EL (cell line): ENCODE measurements at places on chromosomes 11 and 22.

DNA sequence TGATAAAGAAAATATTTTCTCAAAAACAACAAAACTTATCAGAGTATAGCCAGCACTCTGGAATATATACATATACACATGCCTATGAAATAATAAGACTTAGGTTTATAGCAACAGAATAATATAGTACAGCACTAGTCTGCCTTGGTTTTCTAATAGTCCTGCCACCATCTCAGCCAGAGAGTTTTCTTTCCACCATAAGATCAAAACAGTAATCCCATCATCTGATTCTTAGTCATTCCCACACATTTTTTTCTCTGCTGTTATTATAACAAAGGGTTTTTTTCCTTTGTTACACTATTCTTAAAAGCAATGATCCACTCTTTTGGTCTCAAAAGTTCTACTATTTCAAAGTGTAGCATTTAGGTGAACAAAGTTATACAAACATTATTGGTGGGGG lies 15.1 kb downstream of the MTMR2 start:
- DNase-seq: no peak

- no peak for DNase-seq
These were observed 76.0 kb downstream of the LARGE1 start for GRCh38 chr22:33844273-33844672.

GRCh38 chr22:50694099-50694605 lies 21.5 kb downstream of the SHANK3 start:
- no peak for DNase-seq

DNA sequence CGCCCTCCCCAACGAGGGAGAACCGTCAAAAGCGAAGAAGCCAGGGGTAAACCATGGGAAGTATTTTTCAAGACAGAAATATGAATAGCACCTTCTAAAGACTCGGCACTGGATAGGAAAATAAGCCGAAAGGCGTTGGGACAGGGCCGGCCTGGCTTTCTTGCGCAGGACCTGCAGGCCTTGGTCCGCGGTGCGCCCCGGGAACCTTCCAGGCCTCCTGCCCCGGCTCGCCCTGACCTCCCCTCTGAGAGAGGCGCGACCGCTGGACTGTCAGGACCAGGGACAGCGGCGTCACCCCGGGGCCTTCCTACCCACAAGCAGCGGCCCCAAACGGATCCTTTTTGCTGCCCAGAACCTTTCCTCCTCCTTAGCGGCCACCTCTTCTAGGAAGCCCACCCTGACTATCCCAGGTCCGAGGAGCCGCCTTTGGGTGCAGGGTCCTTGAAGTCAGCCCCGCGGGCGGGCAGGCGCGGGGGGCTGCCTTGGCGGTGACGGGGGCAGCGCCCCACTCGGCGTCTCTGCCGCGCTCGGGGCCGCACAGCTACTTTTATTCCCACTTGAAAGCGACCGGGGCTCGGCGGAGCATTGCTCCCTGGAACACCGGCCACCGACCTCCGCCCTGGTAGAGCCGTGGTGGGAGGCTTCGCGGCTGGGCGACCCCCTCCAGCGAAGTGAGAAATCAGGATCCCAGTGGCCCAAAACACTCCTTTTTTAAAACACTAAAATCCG lies 650 bp upstream of the MAPK11 start:
- peak; percentile 73 for DNase-seq

- no peak for DNase-seq
These were observed 1293.2 kb downstream of the BRD1 start for GRCh38 chr22:48534395-48534958.

DNA sequence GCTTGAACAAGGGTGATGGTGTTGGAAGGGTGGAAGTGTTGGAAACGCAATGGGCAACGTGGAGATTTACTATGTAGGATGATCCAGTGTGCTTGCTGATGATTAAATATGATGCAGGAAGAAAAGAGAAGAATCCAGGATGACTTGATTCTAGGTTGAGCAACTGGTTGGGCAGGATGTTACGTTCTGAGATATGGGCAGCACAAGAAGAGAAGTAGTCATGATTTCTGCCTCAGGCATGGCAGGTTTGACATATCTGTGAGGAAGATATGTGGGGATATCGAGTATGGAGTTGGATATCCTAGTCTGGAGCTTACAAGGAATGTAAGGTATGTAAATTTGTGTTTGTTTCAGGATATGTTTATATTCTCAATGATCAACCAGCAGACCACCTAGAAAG lies 1.9 kb downstream of the OR52K1 start:
- DNase-seq: no peak

DNA sequence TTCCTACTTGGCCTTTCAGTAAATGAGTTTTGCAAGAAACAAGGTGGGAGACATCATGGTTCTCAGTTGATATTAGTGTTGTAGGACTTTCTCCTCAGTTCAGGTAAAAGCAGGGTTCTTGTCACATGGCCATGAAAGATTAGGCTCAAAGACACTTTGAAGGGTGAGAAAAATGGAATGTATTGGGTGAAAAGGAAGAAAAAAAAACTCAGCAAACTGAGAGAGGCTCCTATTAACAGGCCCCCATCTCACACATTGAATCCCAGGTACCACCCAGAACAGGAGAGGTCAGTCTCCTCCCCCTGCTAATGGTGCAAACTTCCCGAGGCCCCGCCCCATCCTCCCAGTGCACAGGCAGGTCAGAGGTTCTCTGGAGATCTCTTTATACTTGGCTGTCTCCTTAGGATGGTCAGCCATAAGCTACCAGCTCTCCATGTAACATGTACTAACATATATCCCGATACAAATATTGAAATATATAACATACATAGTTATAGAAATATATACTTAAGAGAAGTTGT lies 62.2 kb downstream of the MICAL2 start:
- DNase-seq: no peak

DNA sequence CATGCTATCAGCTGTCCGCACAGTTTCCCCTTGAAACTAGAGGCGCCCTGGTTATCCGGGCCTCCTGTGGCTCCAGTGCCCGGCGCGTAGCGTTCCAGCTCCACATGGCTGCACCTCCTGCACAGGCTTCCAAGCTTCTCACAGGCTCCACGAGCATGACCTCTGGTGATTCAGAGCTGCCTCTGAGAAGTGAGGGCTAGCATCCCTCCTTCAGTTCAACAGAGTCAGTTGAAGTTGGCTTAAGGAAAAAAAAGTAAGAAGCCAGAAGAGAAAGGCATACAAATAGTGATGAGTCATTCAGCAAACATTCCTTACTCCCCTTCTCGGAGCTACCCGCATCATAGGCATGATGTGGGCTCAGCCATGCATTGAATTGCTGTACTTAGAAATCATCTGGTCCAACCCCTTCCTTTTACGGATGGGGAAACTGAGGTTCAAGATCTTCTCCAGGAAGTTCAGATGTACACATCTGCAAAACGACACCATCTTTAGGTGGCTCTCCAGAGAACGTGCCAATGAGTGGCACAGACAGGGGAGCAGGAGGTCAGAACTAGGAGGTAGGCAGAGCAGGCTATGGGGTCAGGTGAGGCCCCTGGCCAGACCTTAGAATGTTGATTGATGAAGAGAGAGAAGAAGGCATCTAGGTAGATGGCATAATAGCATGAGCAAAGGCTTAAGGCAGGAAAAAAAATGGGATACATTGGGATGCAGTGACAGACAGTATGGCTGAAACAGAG lies 216.3 kb upstream of the TBCEL start:
- peak; percentile 83 for DNase-seq

- no peak for DNase-seq
These were observed 498 bp downstream of the C2CD2L start for GRCh38 chr11:119107538-119108145.

DNA sequence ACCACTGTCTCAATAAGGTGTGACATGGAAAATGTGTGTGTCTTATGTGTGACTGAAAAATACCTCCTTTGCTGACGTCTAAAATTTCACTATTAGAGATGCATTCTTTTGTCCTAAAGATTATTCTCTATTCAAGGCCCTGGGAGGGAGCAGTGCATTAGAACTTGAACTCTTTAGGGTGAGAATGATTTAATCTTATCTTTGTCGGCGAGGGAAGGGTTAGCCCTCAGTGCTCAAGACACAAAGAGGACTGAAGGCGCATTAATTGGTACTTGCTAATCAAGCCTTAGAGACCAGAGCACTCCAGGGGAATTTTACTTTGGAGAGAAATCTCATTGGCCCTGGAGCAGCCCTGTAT lies 29.8 kb upstream of the PLET1 start:
- DNase-seq: no peak

- peak; percentile 98 for DNase-seq
These were observed 30.4 kb upstream of the MICAL2 start for GRCh38 chr11:12079726-12080556.
